ENCODE measurements at places on chromosomes 5 and 9. TPM values are rescaled to one million over a fixed set of nuclear protein-coding genes. Genes with fewer than 3 reads are reported as not detected.

Gene DIPK1B
- total RNA-seq, result 0.43 TPM

Gene ISOC1
- total RNA-seq, result 17.7 TPM

Gene GNA14
- not detected for total RNA-seq

Gene PPP3R2
- total RNA-seq, result not detected

Gene PGM5
- under 0.01 TPM for total RNA-seq

Gene C8G
- total RNA-seq, result not detected

Gene CDKN2B
- total RNA-seq, result 36.9 TPM

Gene OR2V1
- not detected for total RNA-seq

Gene ADGRD2
- not detected for total RNA-seq

Gene SLC30A5
- total RNA-seq, result 50.6 TPM

Gene CNTNAP3
- total RNA-seq, result 7.0 TPM

Gene GPBP1
- total RNA-seq, result 76.7 TPM

Measured in tracheal epithelial cell (primary cell).